Foreskin melanocyte (primary cell): ENCODE measurements at places on chromosomes 4 and X.

DNA sequence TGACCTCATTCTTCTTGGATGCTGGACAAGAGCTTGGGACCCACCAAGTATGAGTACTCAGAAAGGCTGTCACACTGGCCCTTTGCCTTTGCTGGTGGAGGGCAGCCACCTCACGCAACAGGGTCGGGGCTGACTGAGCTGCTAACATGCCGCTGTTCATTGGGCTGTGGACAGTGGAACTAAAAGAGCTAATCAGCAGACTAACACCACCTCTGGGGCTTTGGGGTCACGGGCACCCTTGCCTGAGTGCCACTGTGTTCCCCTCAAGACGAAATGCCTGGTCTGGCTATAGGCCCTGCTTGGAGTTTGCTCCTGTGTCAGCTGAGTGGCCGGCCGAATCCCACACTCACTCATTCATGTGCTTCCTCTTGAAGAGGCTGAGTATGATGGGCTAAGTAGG is 559.6 kb downstream of the SPRY1 start:
- no peak for DNase-seq

DNA sequence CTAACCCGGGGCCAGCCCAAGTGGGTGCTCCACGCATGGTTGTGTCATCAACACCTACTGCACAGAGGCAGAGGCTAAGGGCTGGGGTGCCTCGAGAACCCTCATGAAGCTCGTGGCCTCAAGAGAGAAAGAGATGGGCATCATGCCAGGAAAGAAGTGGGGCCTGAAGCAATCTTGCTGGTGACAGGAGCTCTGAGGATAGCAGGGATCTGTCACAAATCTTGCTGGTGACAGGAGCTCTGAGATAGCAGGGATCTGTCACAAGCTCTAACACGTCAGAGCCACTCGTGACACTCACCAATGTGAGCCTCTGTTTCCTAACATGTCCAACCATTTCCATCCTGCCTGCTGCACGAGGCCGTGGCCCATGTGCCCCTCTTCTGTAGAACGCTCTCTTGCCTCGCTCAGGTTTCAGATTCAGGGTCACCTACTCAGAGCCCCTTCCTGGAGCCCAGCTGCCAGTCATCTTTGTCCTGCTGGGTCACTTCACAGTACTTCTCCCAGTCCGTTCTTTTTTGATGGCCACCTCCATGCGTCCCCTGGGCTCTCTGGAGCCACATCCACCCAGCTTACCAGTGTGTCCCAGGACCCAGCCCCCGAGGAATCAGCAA is 21.1 kb downstream of the PNMA6E start:
- DNase-seq, result no peak

GRCh38 chr4:55549888-55550287 is 3.2 kb upstream of the CLOCK start:
- DNase-seq, result no peak

GRCh38 chr4:8915201-8916200 is 43.9 kb upstream of the HMX1 start:
- no peak for DNase-seq

GRCh38 chrX:47497271-47497888 is 14.4 kb upstream of the ZNF41 start:
- no peak for DNase-seq

- peak; percentile 49 for DNase-seq
These were observed 144.5 kb downstream of the SMIM20 start for GRCh38 chr4:26058537-26058936.
